ENCODE measurements at places on chromosomes 4 and X. TPM values are rescaled to one million over a fixed set of nuclear protein-coding genes. Genes with fewer than 3 reads are reported as not detected.

The FAT4 gene
- polyA plus RNA-seq: 3.3 TPM

The CPE gene
- polyA plus RNA-seq: 60.9 TPM

The RTL5 gene
- polyA plus RNA-seq: 1.5 TPM

The ABCG2 gene
- polyA plus RNA-seq: 3.9 TPM

The HTR2C gene
- not detected for polyA plus RNA-seq

The REELD1 gene
- 0.44 TPM for polyA plus RNA-seq

- DNase-seq: no peak
- no peak overlapping the region for H3K27ac ChIP-seq
- no peak overlapping the region for H3K4me3 ChIP-seq
- no peaks in the 10 kb centered on the region for H3K27me3 ChIP-seq
- no peaks in the 10 kb centered on the region for H3K36me3 ChIP-seq
These were observed 16.9 kb upstream of the XPNPEP2 start for GRCh38 chrX:129721870-129722269.

DNA sequence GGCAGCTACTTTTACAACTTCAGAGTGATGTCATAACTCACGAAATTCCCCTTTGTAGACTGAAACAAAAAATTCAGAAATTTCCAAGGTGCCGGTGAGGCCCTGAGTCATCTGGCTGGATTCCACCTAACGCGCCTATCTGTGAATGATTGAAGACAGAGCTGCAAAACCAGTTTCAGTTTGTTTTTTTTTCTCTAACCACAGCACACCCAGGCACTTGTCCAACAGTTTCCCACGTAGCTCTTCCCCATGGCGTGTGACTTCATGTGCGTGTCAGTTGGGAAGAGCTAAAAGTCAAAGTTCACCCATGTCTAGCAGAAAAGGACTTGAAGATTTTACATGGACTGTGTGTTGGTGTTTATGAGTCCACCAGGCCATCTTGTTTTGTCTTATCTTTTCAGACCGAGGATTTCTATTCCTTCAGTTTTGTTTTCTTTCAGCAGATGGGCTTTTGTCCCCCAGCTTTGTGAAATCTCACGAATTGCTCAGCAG is 16.4 kb downstream of the TCEANC start:
- H3K4me1 ChIP-seq: peaks cover 6% of the 10 kb centered on the region
- no peaks in the 10 kb centered on the region for H3K36me3 ChIP-seq
- no peaks in the 10 kb centered on the region for H3K27me3 ChIP-seq

- no peaks in the 10 kb centered on the region for H3K36me3 ChIP-seq
- DNase-seq: no peak
- H3K4me1 ChIP-seq: no peaks in the 10 kb centered on the region
- H3K4me3 ChIP-seq: no peak overlapping the region
These were observed 370.0 kb downstream of the FBXW7 start for GRCh38 chr4:152165846-152166245.

- H3K27ac ChIP-seq: peak overlapping the region; percentile 85
- no peaks in the 10 kb centered on the region for H3K36me3 ChIP-seq
- no peaks in the 10 kb centered on the region for H3K27me3 ChIP-seq
- peaks cover 22% of the 10 kb centered on the region for H3K4me1 ChIP-seq
These were observed 103.9 kb upstream of the MAOA start for GRCh38 chrX:43552156-43552555.

GRCh38 chr4:15683143-15683495 is 1.5 kb downstream of the FAM200B start:
- peak overlapping the region; percentile 98 for H3K27ac ChIP-seq
- no peaks in the 10 kb centered on the region for H3K27me3 ChIP-seq
- DNase-seq: no peak
- H3K4me3 ChIP-seq: peak overlapping the region; percentile 61

GRCh38 chr4:184262901-184263300 is 45.2 kb upstream of the ENPP6 start:
- no peaks in the 10 kb centered on the region for H3K27me3 ChIP-seq
- no peaks in the 10 kb centered on the region for H3K36me3 ChIP-seq
- no peak overlapping the region for H3K4me3 ChIP-seq
- no peak for DNase-seq

DNA sequence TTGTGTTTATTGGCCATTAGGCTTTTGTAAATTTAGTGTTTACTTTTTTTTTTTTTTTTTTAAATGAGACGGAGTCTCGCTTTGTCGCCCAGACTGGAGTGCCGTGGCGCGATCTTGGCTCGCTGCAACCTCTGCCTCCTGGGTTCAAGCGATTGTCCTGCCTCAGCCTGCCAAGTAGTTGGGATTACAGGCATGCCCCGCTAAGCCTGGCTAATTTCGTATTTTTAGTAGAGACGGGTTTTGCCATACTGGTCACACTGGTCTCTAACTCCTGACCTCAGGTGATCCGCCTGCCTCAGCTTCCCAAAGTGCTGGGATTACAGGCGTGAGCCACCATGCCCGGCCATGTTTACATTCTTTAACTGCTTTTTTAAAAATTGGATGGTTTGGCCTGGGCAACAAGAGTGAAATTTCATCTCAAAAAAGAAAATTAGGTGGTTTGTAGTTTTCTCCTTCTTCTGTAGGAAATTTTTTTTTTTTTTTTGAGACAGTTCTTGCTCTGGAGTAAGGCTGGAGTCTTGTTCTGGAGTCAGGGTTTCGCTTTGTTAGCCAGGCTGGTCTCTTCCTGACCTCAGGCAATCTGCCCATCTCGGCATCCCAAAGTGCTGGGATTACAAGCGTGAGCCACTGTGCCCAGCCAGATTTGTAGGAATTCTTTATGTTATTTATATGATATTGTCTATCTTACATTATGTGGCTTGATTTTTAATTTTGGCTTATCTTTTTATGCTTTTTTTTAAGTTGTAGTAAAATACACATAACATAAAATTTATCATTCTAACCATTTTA is 15.1 kb downstream of the UBE2K start:
- no peaks in the 10 kb centered on the region for H3K36me3 ChIP-seq
- H3K4me1 ChIP-seq: no peaks in the 10 kb centered on the region
- no peaks in the 10 kb centered on the region for H3K27me3 ChIP-seq
- DNase-seq: no peak

- H3K27me3 ChIP-seq: no peaks in the 10 kb centered on the region
- DNase-seq: no peak
- H3K4me3 ChIP-seq: no peak overlapping the region
- no peaks in the 10 kb centered on the region for H3K4me1 ChIP-seq
These were observed 416.7 kb downstream of the ZIC3 start for GRCh38 chrX:137982472-137983172.

- no peak overlapping the region for H3K27ac ChIP-seq
- H3K4me1 ChIP-seq: no peaks in the 10 kb centered on the region
- no peaks in the 10 kb centered on the region for H3K36me3 ChIP-seq
- H3K27me3 ChIP-seq: peaks cover 20% of the 10 kb centered on the region
- peak; percentile 80 for DNase-seq
- H3K4me3 ChIP-seq: no peak overlapping the region
These were observed 220.1 kb downstream of the AFAP1 start for GRCh38 chr4:7719354-7720174.

DNA sequence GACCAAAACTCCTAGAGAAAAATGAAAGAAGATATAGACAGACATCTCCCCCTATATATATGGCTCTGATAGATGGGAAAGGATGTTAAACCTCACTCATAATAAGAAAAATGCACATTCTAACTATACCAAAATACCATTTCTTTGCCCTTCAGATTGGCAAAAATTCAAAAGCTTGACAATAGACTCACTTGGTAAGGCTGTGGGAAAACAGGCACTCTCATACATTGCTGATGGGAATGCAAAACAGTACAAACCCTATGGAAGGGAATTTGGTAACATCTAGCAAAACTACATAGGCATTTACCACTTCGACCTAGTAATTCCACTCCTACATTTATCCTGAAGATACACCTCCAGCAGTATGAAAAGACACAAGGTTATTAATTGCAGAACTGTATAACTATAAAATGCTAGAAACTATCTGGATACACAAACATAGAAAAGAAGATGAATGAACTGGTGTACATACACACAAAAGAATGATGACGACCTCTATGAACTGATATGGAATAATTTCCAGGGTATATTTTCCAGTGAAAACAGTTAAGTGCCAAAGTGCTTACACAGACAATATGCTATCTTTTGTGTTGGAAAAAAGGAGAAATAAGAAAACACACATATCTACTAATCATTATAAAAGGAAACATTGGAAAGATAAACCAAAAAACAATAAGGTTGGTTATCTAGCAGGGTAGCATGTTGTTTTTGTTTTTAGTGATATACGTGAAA is 48.5 kb downstream of the WDFY3 start:
- H3K27ac ChIP-seq: no peak overlapping the region
- H3K27me3 ChIP-seq: no peaks in the 10 kb centered on the region
- no peaks in the 10 kb centered on the region for H3K36me3 ChIP-seq

GRCh38 chr4:29553846-29554245 is 1166.3 kb upstream of the PCDH7 start:
- no peak overlapping the region for H3K4me3 ChIP-seq
- H3K4me1 ChIP-seq: peaks cover 3% of the 10 kb centered on the region
- H3K27ac ChIP-seq: no peak overlapping the region
- DNase-seq: no peak
- no peaks in the 10 kb centered on the region for H3K27me3 ChIP-seq

- no peak overlapping the region for H3K27ac ChIP-seq
- no peaks in the 10 kb centered on the region for H3K4me1 ChIP-seq
- H3K4me3 ChIP-seq: no peak overlapping the region
- H3K36me3 ChIP-seq: no peaks in the 10 kb centered on the region
- no peaks in the 10 kb centered on the region for H3K27me3 ChIP-seq
- DNase-seq: peak; percentile 12
These were observed 160.5 kb downstream of the TBX22 start for GRCh38 chrX:80174925-80175574.

GRCh38 chrX:44913656-44914531 is 40.9 kb downstream of the KDM6A start:
- H3K4me3 ChIP-seq: no peak overlapping the region
- no peaks in the 10 kb centered on the region for H3K4me1 ChIP-seq
- H3K36me3 ChIP-seq: no peaks in the 10 kb centered on the region
- H3K27ac ChIP-seq: peak overlapping the region; percentile 71
- DNase-seq: no peak
- H3K27me3 ChIP-seq: no peaks in the 10 kb centered on the region

- no peaks in the 10 kb centered on the region for H3K36me3 ChIP-seq
- DNase-seq: peak; percentile 71
- no peaks in the 10 kb centered on the region for H3K27me3 ChIP-seq
These were observed 443.3 kb downstream of the GBA3 start for GRCh38 chr4:23135792-23136645.

- peak overlapping the region; percentile 56 for H3K27ac ChIP-seq
- no peak for DNase-seq
- no peak overlapping the region for H3K4me3 ChIP-seq
- H3K36me3 ChIP-seq: no peaks in the 10 kb centered on the region
- peaks cover 17% of the 10 kb centered on the region for H3K4me1 ChIP-seq
These were observed 23.4 kb downstream of the ELF2 start for GRCh38 chr4:139153411-139154133.

GRCh38 chrX:40105835-40106675 is 8.3 kb upstream of the BCOR start:
- peak; percentile 91 for DNase-seq
- H3K4me3 ChIP-seq: peak overlapping the region; percentile 60
- H3K27ac ChIP-seq: peak overlapping the region; percentile 93
- no peaks in the 10 kb centered on the region for H3K36me3 ChIP-seq

GRCh38 chr4:26317766-26318165 is 3.0 kb upstream of the RBPJ start:
- no peak overlapping the region for H3K27ac ChIP-seq
- DNase-seq: no peak
- no peaks in the 10 kb centered on the region for H3K36me3 ChIP-seq
- no peaks in the 10 kb centered on the region for H3K4me1 ChIP-seq
- H3K4me3 ChIP-seq: no peak overlapping the region
- H3K27me3 ChIP-seq: no peaks in the 10 kb centered on the region

GRCh38 chr4:5863461-5864113 is 29.3 kb downstream of the CRMP1 start:
- H3K4me1 ChIP-seq: no peaks in the 10 kb centered on the region
- no peak overlapping the region for H3K4me3 ChIP-seq
- no peak overlapping the region for H3K27ac ChIP-seq
- no peaks in the 10 kb centered on the region for H3K27me3 ChIP-seq
- peak; percentile 35 for DNase-seq

- H3K27me3 ChIP-seq: no peaks in the 10 kb centered on the region
- H3K4me1 ChIP-seq: peaks cover 9% of the 10 kb centered on the region
- H3K27ac ChIP-seq: no peak overlapping the region
- H3K36me3 ChIP-seq: no peaks in the 10 kb centered on the region
These were observed 512.0 kb upstream of the FAT1 start for GRCh38 chr4:187235456-187236170.

- H3K36me3 ChIP-seq: no peaks in the 10 kb centered on the region
- no peak for DNase-seq
- H3K27me3 ChIP-seq: no peaks in the 10 kb centered on the region
- H3K4me3 ChIP-seq: no peak overlapping the region
These were observed 22.4 kb downstream of the MAP7D3 start for GRCh38 chrX:136228839-136229207.

GRCh38 chr4:176492646-176493302 is 173.0 kb downstream of the SPCS3 start:
- no peaks in the 10 kb centered on the region for H3K36me3 ChIP-seq
- no peak overlapping the region for H3K27ac ChIP-seq
- no peaks in the 10 kb centered on the region for H3K27me3 ChIP-seq
- H3K4me1 ChIP-seq: no peaks in the 10 kb centered on the region
- no peak overlapping the region for H3K4me3 ChIP-seq

DNA sequence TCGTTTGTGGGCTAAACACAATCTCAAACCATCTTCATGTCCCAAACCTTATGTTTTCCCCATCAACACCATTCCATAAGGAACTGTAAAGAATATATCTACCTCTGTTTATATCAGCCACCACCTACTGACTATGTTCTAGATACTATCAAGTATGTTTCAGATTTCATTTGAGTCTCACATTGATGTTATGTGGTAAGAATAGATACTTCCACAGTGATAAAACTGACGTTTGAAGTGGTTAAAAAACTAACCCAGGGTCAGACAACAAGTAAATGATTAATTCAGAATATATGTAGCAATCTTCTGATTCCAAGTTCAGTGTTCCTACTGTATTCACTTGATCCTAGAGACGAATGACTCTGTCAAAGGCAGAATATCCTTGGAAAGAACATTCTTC is 156.8 kb upstream of the RASGEF1B start:
- H3K36me3 ChIP-seq: no peaks in the 10 kb centered on the region
- no peak overlapping the region for H3K4me3 ChIP-seq
- H3K27me3 ChIP-seq: no peaks in the 10 kb centered on the region
- DNase-seq: no peak
- H3K27ac ChIP-seq: no peak overlapping the region
- no peaks in the 10 kb centered on the region for H3K4me1 ChIP-seq

DNA sequence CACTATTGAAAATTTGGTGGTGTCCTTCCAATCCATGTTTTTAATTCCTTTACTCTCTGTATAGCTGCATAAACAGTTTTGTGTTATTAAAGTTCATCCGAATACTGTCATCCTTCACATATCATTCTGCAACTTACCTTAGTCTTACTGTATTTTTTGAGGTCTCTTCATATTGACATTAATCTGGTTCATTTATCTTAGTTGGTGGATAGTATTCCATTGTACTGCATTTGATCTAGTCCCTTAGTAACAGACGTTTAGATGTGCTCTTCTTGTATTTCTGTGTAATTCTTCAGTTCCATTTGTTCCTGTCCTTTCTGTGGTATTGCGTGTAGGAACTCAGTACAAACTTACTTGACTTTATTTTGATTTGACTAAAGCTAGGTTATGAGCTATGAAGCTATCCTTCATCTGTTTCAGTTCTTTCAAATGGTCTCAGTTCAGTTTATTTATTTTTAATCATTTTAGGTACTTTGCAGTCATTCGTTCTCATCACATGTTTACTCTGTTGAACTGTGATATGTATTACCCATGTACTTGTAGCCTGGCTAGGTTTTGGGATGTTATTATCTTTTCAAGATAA is 41.3 kb downstream of the RAPGEF2 start:
- no peak for DNase-seq
- no peaks in the 10 kb centered on the region for H3K36me3 ChIP-seq
- H3K4me1 ChIP-seq: peaks cover 9% of the 10 kb centered on the region
- H3K4me3 ChIP-seq: no peak overlapping the region

GRCh38 chr4:180099957-180100356 is 2143.2 kb upstream of the TENM3 start:
- no peaks in the 10 kb centered on the region for H3K4me1 ChIP-seq
- H3K27ac ChIP-seq: no peak overlapping the region
- H3K27me3 ChIP-seq: no peaks in the 10 kb centered on the region
- no peak for DNase-seq
